ENCODE measurements at places on chromosomes 11 and 22.

DNA sequence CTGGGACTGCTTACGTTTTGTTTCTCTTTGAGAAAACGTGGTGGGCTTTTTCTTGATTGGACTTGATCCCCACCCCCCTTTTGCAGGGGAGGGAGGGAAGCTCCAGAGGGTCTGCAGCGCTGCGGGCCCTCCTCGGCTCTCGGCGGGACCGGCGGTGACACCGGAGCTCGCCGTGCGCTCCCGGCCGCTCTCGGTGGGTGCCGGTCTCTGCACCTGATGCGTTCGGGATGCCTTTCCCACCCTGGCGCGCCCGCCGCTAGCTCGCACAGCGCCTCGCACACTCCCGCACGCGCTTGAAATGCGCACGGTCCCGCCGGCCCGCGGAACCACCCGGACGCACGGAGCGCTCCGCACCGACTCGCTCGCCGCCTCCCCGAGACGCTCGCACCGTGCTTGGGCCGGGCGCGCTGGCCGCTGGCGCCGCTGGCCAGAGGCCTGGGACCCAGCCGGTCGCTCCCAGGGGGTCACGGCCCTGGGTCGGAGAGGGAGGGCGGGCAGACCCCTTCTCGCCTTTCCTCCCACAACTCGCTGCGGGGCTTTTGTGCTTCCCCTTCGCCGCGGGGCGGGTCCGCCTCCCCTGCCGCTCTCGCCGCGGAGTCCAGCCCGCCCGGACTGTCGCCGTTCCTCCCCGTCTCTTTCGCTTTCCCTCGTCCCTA, 1.0 kb downstream of the ZBTB16 start:
- DNase-seq = no peak

- peak; percentile 95 for DNase-seq
Observed at GRCh38 chr11:60985991-60986915, 14.8 kb downstream of the CD6 start.

- DNase-seq = no peak
Observed at GRCh38 chr22:43218786-43219185, 31.9 kb upstream of the TTLL12 start.

- peak; percentile 33 for DNase-seq
Observed at GRCh38 chr11:6737872-6738466, 33.8 kb downstream of the OR2AG2 start.

- DNase-seq = peak; percentile 53
Observed at GRCh38 chr22:38056969-38057891, at the start of gene PICK1. Gene PICK1 (plus strand): TSS chr22:38057404. CDS start chr22:38057810, 406 bp downstream.

DNA sequence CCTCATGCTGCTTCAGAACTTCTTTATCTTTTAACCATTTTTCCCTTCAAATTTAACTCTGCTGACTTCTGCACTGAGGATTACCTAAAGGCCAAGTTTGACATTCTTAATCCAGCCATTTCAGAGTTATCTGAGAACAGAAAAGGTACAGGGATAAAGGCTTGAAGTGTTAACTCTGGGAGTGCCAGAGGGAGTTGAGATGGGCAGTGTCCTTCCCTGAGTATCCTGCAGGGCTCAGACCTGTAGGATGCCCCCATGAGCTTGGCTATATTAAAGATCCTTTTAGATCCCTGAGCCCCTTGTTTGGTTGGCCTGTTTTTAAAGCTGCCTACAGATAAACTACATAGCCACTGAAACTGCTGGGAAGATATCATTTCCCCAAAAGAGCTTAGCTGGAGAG, 268.4 kb upstream of the KIRREL3 start:
- no peak for DNase-seq

DNA sequence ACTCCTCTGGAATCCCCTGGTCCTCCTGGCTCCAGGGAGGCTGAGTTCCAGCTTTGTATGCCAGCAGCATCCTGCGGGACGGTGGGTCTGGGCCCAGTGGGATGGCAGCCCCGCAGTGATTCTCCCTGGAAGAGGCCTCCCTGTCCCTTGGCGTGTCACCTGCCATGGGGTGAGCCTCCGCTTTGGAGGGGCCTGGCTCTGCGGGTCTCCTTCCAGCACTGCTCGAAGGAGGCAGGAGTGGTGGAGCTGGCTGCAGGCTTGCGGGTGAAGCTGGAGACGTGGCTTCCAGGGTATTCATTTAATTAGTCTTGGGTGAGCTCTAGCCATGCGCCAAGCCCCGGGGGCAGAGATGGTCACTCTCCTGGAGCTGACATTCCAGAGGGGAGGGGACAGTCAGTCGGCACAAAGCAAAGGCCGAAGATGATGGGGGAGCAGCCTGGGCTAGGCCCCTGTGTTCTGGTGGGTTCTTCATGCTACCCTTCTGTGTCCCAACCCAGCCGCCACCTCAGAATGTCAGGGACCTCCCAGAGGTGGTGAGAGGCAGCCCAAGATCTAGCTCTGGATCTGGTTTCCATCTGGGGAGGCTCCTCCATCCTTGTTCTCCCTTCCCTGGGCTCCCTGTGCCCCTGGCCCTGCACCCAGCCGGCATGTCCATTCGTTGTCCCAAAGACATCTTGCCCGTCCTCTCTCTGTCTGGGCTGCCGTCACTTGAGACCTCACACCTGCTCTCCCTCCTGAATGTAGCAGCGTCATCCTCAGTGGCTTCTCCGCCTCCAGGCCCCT, 1332.5 kb downstream of the BRD1 start:
- no peak for DNase-seq

DNA sequence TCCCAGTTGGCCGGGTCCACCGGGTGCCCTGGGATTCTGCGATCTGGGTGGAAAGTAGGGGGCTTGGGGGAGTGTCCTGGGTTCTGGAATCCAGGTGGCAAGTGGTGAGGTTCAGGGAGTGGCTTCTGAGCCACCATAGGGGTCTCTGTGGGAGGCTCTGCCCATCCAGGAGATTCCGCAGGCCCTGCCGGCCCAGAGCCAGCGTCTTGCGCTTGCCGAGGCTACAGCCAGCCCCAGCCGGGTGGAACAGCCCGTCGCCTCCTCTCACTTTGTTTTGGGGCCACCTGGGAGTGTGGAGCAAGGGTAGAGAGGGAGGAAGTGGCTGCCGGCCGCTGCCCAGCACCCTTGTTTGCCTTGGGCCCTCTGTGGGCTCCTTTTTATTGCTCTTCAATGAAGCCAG, 60.6 kb upstream of the PPP6R3 start:
- no peak for DNase-seq

GRCh38 chr11:28529046-28529445, 420.9 kb downstream of the METTL15 start:
- DNase-seq = no peak

GRCh38 chr11:116481126-116481675, 291.6 kb downstream of the BUD13 start:
- no peak for DNase-seq

DNA sequence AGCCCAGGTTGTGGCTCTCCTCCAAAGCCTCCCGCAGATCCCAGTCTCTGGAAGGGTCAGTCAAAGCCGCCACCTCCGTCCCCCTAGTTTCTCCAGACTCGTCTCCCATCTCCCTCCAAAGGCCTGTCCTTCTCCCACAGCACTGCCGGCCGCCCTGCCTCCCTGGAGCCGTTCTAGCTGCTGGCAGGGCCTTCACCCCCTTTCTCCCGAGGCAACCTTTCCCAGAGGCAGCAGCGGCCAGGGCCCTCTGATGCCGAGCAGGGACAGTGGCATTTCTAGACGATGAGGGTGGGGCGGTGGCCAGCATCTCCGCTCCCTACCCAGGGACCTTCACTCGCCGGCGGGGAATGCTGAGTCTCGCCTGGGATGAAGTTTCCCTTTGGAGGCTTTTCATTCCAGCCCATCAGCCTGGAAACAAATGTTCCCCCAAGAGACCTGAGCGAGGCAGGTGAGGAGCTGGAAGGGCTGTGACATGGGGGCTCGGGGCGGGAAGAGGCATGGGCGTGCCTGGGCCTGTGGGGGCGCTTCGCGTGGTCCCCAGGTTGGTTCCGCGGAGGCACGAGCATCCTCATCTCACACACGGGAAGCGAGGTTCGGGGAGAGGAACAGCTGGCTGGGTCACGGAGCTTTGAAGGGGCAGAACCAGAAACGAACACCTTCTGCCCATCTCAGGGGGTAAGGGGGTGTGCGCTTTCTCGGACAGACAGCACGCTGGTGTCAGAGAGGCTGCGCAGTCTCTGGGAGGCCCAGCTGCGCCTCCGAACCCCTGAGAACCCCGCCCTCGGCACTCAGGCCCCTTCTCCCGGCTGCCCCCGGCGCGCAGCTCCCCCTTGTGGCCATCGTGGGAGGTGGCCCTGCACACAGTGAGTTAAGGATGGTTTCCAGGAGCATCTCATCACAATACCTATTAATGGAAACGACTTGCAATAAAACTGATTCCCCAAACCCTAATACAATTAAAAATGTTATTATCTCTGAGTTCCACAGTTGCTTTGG, 18.1 kb upstream of the KLHL35 start:
- DNase-seq = no peak

DNA sequence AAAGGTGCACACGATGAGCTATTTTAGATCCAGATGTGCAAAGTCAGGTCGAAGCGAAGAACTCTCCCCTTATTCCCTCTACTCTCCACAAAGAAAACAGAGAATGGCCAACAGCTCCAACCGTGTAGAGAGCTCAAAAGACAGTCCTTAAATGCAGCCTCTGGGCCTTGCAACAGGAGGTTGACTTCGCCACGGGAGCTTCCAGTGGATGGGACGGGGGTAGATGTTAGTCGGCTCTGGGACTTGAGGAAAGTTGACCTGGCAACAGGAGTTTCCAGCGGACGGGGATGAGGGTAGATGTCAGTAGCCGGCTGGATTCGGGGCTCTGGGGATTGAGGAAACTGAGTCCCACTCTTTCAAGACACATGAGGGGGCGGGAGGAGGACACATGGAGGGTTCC, 450.4 kb downstream of the BRD1 start:
- no peak for DNase-seq

DNA sequence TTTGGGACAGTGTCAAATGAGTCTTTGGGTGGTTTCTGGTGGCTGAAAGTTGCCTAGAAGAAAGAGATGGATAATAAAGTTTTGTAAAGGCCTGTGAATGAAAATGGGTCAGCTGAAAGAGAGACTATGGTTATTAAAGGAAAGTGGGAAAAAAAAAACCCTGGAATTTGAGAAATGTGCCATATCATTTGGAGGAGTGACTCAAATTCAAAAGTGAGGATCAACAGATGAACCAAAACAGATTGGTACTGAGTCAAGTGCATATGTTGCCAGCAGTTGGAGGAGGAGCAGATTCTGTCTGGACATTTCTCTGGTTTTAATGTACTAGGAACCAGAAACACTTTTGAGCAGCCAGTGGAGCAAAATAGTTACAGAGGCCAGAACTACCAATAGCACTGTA, 339.8 kb downstream of the KCNA4 start:
- no peak for DNase-seq

- DNase-seq = peak; percentile 62
Observed at GRCh38 chr22:37817705-37818408, 5.3 kb upstream of the GALR3 start.

GRCh38 chr11:104443387-104443786, 279.4 kb upstream of the PDGFD start:
- DNase-seq = no peak

GRCh38 chr11:81907996-81908395, 825.7 kb downstream of the FAM181B start:
- DNase-seq = no peak

DNA sequence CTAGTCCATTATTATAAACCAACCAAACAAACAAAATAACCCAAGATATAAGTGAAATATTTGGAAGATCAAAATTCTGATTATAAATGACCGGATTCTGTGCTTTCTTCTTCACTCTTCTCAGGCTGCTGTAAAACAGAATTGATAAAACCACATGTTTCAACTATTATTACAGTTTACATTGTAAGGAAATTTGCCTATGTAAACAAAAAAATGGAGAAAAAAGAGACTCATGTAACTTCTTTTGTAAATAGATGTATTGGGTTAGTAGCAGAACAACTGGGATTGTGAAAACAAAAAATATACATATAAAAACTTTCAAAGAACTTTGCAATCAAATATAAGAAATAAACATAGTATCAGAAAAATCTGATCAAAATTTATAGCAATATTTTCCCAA, 295.2 kb upstream of the CCDC179 start:
- DNase-seq = no peak

- DNase-seq = no peak
Observed at GRCh38 chr11:57792870-57793269, 31.3 kb downstream of the CTNND1 start.

GRCh38 chr11:12704049-12704448, 29.8 kb downstream of the TEAD1 start:
- no peak for DNase-seq

GRCh38 chr11:85768473-85769146, 42.3 kb downstream of the SYTL2 start:
- no peak for DNase-seq

DNA sequence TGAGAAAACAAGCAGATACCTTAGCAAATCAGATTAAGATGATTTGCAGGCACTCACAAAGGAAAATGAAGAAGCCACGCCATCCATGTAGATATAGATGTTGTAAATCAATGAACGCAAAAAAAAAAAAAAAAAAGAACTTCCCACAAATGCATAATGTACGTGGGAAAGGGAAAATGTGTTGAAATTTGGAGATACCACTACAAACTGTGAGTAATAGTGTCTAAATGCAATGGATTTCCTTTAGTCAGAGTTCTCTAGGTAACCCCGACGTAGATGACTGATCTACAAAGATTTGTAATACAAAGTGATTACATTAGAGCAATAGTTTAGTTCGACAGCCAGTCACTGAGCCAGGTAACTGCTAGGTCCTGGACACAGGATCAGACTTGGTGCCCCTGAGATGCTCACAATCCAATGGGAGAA, 783 bp upstream of the ANKRD54 start:
- DNase-seq = no peak

DNA sequence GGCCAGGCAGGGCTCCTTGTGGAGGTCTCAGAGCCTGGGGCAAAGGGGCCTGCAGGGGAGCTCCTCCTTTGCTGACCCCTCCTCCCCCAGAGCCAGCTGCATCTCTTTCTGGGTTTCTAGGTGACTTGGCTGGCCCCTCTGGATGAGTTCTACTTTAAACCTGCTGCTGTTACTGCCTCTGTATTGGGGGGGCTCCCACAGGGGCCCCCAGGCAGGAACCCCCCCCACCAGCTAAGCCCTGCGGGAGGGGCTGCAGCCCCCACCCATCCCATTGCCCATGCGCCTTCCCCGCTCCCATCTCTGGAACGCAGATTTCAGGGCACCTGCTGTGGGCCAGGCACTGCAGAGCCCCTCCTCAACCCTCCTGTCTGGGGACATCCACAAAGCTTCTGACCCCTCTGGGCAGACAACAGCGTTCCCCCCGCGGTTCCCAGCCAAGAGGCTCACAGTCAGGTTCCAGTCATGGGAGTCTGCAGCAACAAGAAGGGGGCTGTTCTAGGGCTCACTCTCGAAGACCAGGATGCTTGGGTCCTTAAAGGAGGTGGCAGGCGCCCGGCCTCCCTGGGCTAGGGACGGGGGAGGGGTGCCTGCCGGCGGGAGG, 815 bp upstream of the PLCB3 start:
- no peak for DNase-seq

- no peak for DNase-seq
Observed at GRCh38 chr11:37141707-37142106, 543.7 kb upstream of the RAG2 start.

- DNase-seq = peak; percentile 50
Observed at GRCh38 chr11:61083601-61084147, 18.6 kb upstream of the CD5 start.

- DNase-seq = no peak
Observed at GRCh38 chr11:38019072-38019775, 1421.2 kb upstream of the RAG2 start.

Measured in effector memory CD4-positive, alpha-beta T cell (primary cell).